ENCODE measurements at places on chromosomes 5 and 9. TPM values are rescaled to one million over a fixed set of nuclear protein-coding genes. Genes with fewer than 3 reads are reported as not detected.
A peak's percentile ranks its signal among the peaks of the same experiment; 100 is the strongest.

The LOX gene
- 14.9 TPM for total RNA-seq

The NCS1 gene
- total RNA-seq, result 77.7 TPM

The C6 gene
- total RNA-seq, result not detected

The SPATA31D4 gene
- total RNA-seq, result not detected

The IER5L gene
- 43.2 TPM for total RNA-seq

The ANKRD55 gene
- total RNA-seq, result not detected

The RNF20 gene
- total RNA-seq, result 17.3 TPM

- DNase-seq, result no peak
Observed at GRCh38 chr5:79507251-79508205, 6.4 kb downstream of the HOMER1 start.

DNA sequence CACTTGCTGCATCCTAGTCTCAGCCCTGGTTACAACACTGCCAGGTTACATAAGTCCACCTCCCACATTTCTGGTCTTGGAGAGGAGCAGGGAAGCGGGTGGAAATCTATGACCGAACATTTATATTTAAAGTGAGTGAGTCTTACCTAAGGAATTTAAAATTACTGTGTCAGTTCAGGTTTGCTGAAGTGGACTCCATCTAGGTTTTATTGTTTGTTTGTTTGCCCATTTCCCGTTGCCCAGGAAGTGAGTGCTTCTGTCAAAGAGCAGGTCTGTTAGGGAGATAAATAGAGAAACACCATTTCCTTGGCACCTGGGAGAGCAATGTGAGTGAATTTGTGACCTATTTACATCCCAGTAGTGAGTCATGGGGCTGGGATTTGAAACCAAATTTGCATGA, 179.5 kb downstream of the KIF4B start:
- no peak for DNase-seq

DNA sequence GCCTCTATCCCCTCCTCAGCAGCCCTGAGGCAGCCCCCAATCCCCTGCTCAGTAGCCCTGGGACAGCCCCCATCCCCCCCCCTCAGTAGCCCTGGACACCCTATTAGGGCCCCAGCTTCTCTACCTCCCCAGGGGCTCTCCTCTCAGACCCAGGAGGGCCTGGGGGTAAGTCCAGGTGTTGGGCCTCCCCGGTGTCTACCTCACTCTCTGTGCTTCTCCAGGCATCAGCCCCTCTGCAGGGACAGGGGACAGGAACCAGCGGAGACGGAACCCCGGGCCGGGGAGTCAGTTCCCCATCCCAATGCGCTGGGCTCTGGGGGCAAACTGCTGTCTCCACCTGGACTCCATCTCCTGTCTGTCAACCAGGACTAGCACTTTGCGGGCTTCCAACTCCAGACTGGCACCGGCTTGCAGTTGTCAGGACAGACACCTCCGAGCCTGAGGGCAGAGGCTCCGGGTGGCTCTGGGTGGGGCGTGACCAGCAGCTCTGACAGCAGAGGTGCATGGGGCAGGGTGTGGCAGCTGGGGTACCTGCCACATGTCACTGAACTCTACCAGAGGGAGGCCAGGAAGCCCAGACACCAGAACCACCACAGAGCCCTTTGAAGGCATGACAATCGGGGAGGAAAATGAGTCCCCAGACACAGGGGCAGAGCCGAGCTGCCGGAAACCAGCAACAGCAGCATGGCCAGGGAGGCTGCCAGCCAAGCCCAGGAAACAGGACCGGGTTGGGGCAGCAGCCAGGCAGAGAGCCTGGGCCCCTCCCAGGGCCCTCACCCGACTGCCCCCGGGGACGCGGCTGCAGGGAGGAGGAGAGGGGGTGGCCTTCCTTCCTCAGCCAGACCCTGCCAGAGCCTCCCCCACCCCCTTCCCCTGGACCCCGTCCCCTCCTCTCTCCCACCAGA, 17.7 kb upstream of the UBAC1 start:
- DNase-seq, result no peak

GRCh38 chr9:116234081-116234480, 80.5 kb downstream of the PAPPA start:
- peak; percentile 77 for DNase-seq

DNA sequence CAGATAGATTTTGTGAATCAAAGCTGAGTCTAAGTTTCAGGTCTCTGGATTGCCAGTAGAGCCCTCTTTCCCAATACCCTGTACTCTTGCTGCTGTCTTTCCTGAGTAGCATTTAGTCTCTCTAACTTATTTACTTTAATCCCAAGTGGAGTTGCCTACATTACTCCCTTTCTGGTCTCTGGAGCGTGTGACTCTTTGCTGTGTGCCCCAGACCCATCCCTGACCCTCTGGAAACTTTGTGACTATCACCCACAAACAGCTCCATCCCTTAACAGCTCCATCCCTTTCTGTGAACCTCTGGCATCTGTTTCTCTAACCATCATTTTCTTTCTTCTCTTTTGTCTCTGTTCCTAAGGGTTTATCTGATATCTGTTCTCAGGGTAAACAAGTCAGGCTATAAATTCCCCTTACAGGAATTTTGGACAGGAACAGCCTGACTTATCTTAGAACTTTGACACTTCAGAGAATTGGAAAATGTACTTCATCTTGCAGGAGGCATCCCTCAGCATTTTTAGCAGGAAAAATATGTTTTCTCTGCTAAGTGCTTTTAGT, 1167.1 kb upstream of the SEMA6A start:
- DNase-seq, result no peak

- no peak for DNase-seq
Observed at GRCh38 chr9:106557996-106558667, 304.8 kb upstream of the ZNF462 start.

DNA sequence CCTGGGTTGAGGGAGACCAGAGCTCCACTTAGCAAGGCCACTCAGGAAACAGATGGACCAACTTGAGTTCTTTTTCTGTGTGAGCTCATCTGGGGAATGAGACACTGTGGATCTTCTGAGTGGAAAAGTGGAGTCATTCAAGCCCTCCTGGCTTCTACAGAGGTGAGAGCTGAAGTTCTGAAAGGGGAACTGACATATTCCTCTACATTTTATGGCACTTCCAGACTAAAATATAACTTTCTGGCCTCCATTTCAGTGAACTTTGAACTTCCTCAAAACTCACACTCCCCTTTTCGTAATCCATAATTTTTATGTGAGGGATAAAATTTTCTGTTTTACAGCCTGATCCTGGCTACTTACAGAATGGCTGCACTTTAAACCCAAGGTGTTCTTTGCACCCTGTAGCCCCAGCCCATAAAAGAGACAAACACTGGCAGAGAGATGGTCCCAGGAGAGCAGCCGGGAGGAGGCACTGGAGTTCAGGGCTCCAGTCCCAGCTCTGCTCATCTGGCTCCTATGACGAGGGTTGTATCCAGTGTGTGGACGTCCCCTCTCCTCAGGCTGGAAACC, 10.8 kb downstream of the SPAAR start:
- no peak for DNase-seq

DNA sequence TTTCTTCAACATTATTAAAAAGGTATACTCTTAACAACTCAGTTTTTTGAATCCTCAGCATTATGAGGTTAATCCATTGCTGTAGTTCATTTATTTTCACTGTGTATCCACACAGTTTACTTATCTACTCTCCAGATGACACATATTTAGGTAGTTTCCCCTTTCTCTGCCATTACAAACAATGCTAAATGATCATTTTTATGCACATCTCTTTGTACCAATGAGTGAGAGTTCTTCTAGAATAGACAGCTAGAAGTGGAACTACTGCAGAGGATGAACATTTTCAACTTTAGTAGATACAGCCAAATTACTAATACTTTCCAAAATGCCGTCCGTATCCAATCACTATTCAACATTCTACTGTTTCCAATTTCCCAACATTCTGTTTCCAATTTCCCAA, 11.5 kb downstream of the AFF4 start:
- DNase-seq, result no peak

DNA sequence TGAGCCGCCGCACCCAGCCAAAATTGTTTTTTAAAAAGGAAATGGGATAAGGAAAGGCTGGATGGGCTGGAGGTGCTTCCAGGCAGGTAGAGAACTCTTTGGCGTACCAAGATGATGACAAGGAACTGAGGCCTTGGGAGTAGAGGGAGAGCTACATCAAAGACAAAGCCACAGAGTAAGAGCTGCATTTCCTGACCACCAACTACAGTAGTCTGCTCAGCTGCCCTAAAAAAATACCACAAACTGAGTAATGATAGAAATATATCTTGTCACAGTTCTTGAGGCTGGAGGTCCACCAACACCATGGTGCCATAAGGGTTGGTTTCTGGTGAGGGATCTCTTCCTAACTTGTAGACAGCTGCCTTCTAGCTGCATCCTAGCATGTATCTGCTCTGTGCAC, 8.2 kb downstream of the OR1K1 start:
- DNase-seq, result no peak

- no peak for DNase-seq
Observed at GRCh38 chr9:29844251-29844650, 2271.0 kb upstream of the C9orf72 start.

DNA sequence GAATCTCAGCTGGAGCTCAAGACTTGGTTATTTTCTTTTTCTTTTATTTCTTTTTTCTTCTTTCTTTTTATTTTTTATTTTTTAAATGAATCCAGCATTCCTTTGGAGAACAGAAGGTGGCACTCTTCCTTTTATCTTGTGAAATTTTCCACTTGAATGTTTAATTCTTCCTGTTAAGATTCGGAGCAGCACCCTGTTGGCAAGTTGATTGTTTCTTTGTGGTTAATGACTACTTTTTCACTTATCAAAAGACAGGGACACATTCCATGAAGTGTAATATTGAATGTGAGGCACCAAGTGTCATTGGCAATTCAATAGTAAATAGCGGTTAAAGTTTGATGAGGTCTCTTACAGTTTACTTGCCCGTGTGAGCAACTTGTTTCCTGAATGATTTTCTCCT, 240.5 kb upstream of the CHD1 start:
- peak; percentile 13 for DNase-seq

DNA sequence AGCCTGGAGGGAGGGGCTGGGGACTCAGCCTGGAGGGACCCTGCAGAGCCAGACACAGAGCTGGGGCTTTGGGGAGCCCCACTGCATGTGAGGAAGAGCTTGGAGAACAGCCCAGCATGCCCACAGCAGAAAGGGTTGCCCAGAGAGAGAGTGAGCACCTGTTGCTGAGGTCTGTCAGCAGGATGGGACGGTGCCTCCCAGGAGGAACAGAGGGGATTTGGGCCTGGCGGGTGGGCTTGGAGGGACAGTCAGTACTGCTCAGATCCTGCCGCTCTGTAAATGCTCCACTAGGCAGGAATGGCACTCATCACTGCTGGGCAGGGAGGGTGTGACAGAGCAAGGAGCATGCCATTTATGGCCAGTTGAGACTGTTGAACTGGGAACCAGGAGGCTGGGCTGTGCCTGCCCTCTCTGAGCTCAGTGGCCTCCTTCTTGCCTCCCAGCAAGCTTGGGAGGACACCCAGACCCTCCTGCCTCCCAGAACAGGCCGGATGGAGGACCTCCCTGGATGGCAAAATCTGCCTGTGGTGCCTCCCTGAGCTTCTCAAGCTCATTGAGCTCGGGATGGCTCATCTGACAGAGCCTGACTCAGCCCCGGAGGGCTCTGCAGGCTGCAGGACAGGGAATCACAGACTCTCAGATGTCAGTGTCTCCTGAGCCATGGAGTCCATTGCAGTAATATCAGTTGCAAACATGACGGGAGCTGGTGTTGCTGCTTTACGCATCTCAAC, 786 bp upstream of the HRCT1 start:
- DNase-seq, result no peak

DNA sequence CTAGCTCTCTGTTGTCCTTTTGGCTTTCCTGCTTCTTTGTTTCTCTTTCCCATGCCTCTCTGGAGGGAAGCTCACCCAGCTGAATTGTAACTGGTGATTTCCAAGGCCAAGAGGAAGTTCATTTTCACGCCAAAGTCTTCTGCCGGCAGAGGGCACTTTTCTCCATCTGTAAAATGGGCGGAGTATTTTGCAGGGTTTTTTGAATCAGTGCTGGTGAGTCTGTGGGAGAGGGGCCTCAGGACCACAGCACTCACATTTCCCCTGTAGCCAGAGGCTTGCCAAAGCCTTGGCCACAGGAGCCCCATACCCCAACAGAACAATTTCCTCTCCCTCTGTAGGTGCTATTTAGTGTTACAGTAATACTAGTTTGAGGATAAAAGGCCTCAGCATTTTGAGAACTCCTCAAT, 42.3 kb upstream of the MATR3 start:
- DNase-seq, result no peak

DNA sequence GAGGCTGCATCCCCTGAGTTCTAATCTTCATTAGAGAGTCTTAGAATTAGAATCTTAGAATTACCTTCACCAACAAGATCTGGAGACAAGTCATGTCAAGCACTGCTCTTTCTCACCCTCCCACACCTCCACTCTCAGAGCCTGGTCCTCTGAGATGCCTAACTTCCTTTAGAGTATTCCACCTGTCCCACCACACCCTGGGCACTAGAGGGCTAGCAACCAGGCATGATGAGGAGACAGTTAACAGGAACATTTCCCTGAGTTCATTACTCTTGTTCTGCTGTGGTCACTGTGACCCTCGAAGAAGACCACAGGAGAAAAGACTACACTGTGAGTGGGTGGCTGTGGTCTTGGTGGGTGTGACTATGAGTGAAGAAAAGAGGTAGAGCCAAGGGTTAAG, 25.2 kb upstream of the MAP1B start:
- DNase-seq, result no peak

DNA sequence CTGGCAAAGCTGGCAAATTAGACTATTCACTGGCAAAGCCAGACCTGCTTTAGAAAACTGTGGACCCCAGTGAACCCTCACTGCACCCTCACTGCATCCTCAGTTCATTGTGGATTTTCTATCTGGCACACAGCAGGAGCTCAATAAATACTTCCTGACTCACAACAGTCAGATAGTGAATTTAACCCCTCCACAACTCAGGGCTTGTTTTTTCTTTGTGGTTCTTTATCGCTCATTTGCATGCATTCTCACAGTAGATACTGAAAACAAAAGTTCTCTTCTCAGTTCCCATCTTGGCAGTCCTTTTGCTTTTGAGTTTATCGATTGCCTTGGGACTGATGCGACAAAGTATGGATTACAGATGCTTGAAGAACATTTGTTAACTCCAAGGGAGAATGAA, 99.8 kb downstream of the ACTL7B start:
- DNase-seq, result no peak

- no peak for DNase-seq
Observed at GRCh38 chr9:116644091-116644688, 42.9 kb upstream of the TRIM32 start.

- DNase-seq, result no peak
Observed at GRCh38 chr5:41968153-41968723, 43.2 kb downstream of the FBXO4 start.

GRCh38 chr5:115544043-115544435, 536 bp downstream of the FEM1C start:
- no peak for DNase-seq

DNA sequence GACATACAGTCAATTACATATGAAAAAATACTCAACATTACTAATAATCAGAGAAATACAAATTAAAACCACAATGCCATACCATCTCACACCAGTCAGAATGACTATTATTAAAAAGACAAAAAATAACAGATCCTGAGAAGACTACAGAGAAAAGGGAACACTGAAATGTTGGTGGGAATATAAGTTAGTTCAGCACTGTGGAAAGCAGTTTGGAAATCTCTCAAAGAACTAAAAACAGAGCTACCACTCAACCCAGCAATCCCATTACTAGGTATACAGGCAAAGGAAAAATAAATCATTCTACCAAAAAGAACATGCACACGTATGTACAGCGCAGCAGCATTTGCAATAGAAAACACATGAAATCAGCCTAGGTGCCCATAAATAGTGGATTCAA, 41.6 kb upstream of the CCNG1 start:
- no peak for DNase-seq
